ENCODE measurements at places on chromosomes 16 and 17. TPM values are rescaled to one million over a fixed set of nuclear protein-coding genes. Genes with fewer than 3 reads are reported as not detected.

NHLRC4 gene
- polyA plus RNA-seq = 3.3 TPM

- DNase-seq = no peak
- H3K36me3 ChIP-seq = no peaks in the 10 kb centered on the region
- no peaks in the 10 kb centered on the region for H3K27me3 ChIP-seq
- peaks cover 9% of the 10 kb centered on the region for H3K4me1 ChIP-seq
Observed at GRCh38 chr16:379961-380761, 1.6 kb downstream of the PGAP6 start.

- no peaks in the 10 kb centered on the region for H3K36me3 ChIP-seq
- no peak for DNase-seq
- H3K27me3 ChIP-seq = peaks cover 28% of the 10 kb centered on the region
- peaks cover 14% of the 10 kb centered on the region for H3K4me1 ChIP-seq
- H3K27ac ChIP-seq = no peak overlapping the region
- no peak overlapping the region for H3K4me3 ChIP-seq
Observed at GRCh38 chr16:57377080-57377841, 5.0 kb downstream of the CX3CL1 start.

KRT40 gene
- polyA plus RNA-seq = not detected

GRCh38 chr17:54754560-54754959 lies 146.1 kb upstream of the TOM1L1 start:
- H3K4me1 ChIP-seq = no peaks in the 10 kb centered on the region
- H3K27me3 ChIP-seq = no peaks in the 10 kb centered on the region
- no peak for DNase-seq
- H3K4me3 ChIP-seq = no peak overlapping the region

P2RX1 gene
- 19.8 TPM for polyA plus RNA-seq

DNA sequence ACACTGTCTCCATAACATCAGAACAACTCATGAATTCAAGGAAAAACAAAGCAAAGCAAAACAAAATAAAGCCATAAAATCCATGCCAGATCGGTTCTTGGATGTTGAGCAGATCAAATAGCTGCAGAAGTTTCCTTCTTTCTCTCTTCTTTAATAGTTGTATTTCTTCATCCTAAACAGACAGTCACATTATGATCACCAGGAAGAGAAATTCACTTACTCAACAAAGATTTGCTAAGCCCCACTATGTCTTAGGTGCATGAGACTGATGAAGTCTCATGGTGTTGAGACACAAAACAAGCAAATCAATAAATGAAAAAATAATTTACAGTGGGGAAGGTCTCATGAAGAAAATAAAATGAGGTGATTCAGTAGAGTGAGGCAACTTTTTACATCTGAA lies 72.8 kb downstream of the WIPI1 start:
- no peaks in the 10 kb centered on the region for H3K4me1 ChIP-seq
- H3K27me3 ChIP-seq = peaks cover 22% of the 10 kb centered on the region
- H3K27ac ChIP-seq = no peak overlapping the region
- H3K4me3 ChIP-seq = no peak overlapping the region
- no peak for DNase-seq
- H3K36me3 ChIP-seq = no peaks in the 10 kb centered on the region

DNA sequence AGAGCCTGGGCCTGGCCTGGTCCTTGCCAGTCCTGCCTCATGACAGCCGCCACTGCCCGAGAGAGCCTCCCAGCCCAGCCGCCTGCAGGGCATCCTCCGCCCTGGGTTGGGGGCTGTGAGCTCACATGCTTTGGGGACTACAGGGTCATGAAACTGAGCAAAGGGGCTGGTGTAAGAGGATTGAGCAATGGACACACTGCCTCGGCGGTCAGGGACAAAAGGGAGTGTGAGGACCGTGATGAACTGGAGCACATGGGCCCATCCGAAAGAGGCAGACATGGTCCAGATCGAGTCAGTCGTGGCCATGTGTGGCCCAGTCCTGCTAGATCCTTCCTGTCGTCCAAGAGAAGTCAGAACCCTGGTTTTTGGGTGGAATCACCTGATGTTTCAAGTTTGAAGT lies 52.3 kb downstream of the GSG1L start:
- H3K27me3 ChIP-seq = peaks cover 30% of the 10 kb centered on the region
- peaks cover 5% of the 10 kb centered on the region for H3K36me3 ChIP-seq
- no peaks in the 10 kb centered on the region for H3K4me1 ChIP-seq

SLC47A1 gene
- polyA plus RNA-seq = not detected

DNA sequence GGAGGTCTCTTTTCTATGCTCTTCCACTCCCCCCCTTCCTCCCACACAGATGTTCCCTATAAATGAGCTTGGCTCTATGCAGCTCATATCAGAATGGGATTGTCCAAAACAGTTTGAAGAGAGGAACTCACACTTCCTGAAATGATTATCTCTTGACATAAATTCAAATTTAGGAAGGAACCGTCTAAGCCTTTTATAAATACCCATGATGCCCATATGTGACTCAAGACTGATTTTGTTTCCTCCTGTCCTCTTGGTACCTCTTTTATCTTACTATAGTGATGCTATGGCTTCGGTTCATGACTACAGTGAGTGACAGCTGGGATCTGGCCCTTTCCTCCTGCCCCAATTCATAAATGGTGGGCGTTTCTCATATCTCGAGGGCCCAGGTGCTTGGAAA lies 16.6 kb upstream of the TERF2 start:
- H3K27ac ChIP-seq = no peak overlapping the region
- no peak for DNase-seq
- peaks cover 6% of the 10 kb centered on the region for H3K4me1 ChIP-seq
- H3K4me3 ChIP-seq = no peak overlapping the region
- no peaks in the 10 kb centered on the region for H3K27me3 ChIP-seq

- no peak overlapping the region for H3K4me3 ChIP-seq
- no peak overlapping the region for H3K27ac ChIP-seq
- no peak for DNase-seq
Observed at GRCh38 chr17:80716986-80717719, 172.5 kb downstream of the RPTOR start.

KRT33A gene
- not detected for polyA plus RNA-seq

- H3K27ac ChIP-seq = no peak overlapping the region
- H3K36me3 ChIP-seq = no peaks in the 10 kb centered on the region
- H3K27me3 ChIP-seq = peaks cover 58% of the 10 kb centered on the region
- no peak overlapping the region for H3K4me3 ChIP-seq
- H3K4me1 ChIP-seq = peaks cover 15% of the 10 kb centered on the region
Observed at GRCh38 chr17:16516594-16517051, 24.6 kb upstream of the LRRC75A start.
